ENCODE measurements at places on chromosomes 2 and 18.

DNA sequence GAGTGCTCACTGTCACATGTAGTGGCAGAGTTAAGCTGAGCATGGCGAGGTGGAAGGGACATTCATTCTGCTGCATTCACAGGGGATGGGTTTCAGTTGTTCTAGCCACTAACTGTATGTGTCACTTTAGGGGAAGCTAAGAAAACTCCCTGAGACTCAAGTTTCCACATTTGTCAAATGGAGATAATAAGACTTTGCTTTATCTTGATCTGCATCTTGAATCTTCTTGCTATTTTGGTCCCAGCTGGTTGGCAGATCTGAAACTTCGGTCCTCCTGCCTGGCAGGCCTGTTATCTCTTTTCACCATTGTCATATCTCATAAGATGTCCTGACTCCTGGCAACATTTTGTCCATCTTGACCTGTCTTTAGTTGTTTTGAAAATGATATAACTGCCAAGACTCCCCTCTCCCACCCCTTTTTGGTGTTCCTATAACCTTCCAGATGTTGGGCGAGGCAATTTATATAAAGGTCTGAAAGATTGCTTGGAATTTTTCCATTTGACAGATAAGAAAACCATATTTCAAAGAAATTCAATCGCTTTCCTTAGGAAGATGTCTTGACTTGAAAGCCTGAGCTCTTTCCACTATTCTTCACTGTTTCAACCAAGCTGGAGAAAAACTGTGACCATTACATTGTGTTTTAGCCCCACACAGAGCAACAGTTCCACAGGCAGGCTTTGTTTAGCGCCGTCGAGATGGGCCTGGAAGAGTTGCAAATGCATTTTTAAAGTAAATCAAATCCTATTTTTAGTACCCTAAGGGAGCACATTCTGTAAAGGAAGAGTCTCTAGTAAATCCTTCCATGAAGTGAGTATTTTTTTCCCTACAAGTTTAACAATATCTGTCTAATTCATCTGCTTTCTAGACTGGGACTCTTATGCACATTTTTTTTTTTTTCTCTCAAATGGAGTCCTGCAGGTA, 33.4 kb downstream of the MYCN start:
- DNase-seq = no peak

DNA sequence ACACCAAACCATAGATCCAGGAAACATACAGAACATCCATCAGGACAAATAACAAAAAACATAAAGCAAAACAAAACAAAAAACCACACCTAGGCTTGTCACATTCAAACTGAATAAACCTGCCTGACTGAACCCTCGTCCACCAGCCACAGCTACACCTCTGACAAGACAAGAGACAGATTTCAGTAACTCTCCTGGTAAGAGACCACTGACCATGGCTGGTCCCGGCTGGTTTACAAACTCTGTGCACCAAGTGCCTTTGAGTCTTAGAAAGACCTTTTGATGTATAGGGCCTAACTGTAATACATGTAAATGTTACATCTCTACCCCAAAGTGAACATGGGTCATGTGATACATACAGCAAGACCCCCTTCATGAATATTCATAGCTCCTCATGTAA, 4.8 kb upstream of the SLC66A2 start:
- DNase-seq = no peak

GRCh38 chr18:34003687-34004086, 221.0 kb downstream of the NOL4 start:
- no peak for DNase-seq

- DNase-seq = no peak
These were observed 5.9 kb upstream of the ATP5MC3 start for GRCh38 chr2:175187378-175187777.

GRCh38 chr2:42928692-42929545, 136.5 kb upstream of the HAAO start:
- DNase-seq = no peak

- DNase-seq = peak; percentile 28
These were observed 14.2 kb downstream of the PLEK start for GRCh38 chr2:68379184-68379708.

GRCh38 chr2:172106108-172106961, 3.6 kb upstream of the DLX2 start:
- DNase-seq = peak; percentile 48

DNA sequence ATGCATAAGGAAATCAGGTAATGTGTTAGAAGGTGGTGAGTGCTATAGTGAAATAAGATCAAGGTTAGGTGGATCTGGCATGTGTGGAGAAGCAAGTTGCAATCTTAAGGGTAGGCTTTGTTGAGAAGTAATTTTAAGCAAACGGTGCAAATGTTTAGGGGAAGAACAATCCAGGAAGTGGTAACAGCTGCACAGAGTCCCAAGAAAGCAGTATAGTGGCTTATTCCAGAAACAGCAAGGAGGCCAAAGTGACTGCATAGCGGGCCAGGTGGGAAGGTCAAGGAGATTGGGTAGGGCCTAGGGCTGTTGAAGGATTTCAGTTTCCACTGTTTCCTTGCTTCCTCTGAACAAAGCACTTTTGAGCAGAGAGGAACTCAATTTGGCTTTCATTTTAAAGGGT, 30.0 kb upstream of the RAB1A start:
- DNase-seq = no peak

DNA sequence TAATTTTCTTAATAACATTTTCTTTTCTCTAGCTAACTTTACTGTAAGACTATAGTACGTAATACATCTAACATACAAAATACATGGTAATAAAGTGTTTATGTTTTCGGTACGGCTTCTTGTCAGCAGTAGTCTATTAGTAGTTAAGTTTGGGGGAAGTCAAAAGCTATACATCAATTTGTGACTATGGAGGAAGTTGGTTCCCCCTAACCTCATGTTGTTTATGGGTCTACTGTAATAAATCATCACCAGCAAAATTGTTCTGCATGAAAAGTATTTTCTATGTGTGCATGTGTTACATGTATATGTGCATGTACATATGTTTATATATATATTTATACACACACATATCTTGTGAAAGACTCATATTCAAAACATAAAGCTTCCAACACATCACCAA, 303.0 kb downstream of the TRIB2 start:
- DNase-seq = no peak

- DNase-seq = no peak
These were observed 171.3 kb upstream of the PGAP1 start for GRCh38 chr2:197097578-197098366.

DNA sequence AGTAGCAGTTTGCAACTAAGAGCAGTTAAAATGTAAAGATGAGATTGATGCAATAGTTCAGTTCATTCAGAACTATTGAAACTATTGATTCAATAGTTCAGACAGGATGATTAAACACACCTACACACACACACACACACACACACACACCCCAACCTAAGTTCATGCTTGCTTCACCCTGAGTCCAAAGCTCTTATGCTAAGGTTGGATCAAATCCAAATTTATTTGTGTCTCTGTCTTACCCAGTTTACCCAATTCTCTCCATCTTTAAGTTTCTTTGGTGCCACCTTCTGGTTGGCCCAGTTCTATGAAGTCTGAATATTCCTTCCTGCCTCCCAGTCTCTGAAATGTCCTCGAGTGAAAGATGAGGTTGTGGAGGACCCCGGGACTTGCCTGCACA, 5.1 kb downstream of the SERPINB8 start:
- peak; percentile 14 for DNase-seq
